ENCODE measurements at places on chromosomes 7 and 10.

DNA sequence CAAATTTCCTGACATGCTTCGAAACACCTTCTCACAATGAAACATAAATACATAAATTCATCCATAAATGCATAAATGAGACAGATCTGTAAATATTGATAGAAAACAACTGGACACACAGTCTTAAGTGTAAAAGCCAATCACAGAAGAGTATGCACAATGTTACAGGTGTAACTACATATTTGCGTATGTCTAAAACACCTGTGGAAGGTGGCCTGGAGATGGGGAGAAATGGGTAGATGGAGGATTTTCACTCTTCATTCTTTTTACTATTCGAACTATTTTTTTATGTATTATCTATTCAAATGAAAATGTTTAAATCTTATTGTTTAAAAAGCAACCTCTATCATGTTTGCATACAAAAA is 860 bp downstream of the IQUB start:
- DNase-seq = no peak

DNA sequence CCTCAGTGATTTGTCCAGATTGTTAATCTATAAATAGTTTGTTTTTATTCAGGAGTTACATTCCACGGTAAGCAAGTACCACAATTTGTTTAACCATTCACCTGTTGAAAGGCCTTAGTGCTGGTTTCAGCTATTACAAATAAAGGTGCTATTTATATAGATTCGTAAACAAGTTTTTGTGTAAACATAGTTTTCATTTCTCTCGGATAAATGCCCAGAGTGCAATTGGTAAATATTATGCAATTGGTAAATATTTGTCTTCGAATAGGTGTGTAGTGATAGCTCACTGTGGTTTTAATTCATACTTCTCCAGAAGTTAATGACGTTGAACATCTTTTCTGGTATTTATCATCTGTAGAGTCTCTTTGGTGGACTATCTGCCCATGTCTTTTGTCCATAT is 76.4 kb upstream of the RSU1 start:
- DNase-seq = no peak

DNA sequence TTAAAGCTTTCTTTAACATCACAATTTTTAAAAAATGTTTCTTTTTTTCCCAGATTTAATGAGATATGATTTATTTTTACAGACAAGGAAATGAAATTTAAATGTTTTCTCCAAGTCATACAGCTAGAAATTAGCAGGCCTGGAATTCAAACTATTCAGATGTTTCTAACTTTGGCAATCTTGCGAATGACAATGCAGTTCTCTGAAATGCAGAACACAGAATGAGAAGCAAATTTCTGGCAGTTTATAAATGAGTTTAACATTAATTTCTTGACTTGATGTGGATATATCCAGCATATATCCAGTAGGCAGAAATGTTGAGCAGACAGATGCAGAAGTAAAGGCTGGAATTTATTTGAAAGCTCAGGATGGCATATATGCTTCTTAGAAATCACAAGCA is 227.5 kb downstream of the THSD7A start:
- no peak for DNase-seq

- no peak for DNase-seq
These were observed 95.3 kb downstream of the CPED1 start for GRCh38 chr7:121083790-121084251.

Data from NCI-H82 (cell line).